ENCODE measurements at places on chromosomes 2 and 18.

DNA sequence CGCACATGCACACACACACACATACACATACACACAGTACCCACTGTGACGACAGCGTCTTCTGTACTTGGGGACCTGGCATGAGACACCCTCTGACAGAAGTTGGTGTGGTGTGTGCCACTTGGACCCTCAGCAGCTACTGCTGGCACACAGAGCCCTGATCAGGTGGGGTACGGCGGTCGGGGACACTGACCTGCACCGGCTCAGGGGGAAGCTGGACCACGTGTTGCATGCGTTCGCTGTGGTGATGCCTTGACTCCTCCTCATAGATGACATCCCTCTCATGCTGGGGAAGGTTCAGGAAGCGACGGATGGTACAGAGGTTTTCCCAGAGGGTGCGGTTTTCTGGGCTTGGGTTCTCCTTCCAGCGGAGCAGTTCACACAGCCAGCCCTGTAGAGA, 149.2 kb downstream of the SATB2 start:
- DNase-seq: no peak

- no peak for DNase-seq
These were observed 1.1 kb downstream of the ABCA12 start for GRCh38 chr2:215137329-215137686.

GRCh38 chr2:10990561-10991111, 78.9 kb downstream of the KCNF1 start:
- no peak for DNase-seq

DNA sequence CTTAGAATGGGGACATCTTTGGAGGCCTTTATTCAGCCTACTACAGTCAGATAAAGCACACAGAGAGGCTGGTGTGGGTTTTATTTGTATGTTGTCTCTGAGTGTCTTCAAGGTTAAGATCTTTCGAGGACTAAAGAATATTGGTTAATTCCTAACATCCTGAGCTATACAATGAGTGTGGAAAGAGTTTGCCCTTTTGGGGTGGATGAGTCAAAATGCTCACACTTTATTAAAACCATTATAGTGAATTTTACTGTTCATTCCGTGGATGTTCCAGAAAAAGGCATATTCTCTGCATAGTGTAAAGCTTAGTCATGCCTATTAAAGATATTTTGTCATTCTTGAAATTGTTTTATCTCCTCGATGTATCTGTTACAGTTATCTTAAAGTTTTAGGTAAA, 29.1 kb upstream of the SLC38A11 start:
- DNase-seq: no peak

GRCh38 chr2:234978466-234979203, 26.8 kb downstream of the SH3BP4 start:
- DNase-seq: no peak

DNA sequence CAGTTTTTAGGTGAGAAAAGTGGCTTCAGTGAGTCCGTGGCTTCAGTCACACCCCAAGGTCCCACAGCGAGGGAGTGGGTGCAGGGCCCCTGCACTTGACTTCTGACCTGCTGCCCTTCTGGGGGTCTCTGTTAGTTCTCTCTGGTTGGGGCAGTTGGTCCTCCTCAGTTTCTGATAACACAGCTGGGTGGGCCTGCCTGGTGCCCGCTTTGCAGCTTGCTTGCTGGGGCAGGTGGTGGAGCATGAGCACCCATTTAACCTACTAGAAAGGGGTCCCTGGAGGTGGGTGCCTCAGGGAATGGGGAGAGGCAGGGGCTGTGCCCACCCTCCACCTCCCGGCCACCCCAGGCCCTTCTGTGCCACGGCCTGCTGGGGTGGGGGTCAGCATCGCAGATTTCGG, 83.2 kb downstream of the ASB1 start:
- peak; percentile 57 for DNase-seq

DNA sequence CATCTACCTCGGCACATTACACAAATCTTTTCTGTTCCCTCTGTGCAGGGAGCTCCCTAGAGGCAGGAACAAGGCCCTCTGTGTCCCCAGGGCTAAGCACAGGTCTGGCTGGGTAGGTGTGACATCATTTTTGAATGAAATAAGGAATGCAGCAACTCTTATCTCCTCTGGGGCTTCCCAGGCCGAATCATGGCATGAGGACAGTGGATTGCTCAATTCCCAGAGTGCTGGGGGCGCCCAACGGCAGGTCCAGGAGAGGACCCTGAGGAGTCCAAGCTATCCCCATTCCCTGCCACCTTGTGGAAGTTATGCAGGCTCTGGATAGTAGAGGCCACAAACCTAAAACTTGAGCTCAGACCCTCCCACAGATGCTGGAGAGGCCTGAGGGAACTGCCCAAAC, 158.0 kb upstream of the RAB6C start:
- no peak for DNase-seq

GRCh38 chr2:191389288-191389687, 144.1 kb downstream of the MYO1B start:
- DNase-seq: no peak

GRCh38 chr2:195899226-195899625, 169.4 kb downstream of the DNAH7 start:
- DNase-seq: no peak

- DNase-seq: no peak
These were observed 532.2 kb downstream of the RIT2 start for GRCh38 chr18:42583283-42583731.

GRCh38 chr2:20592106-20593071, 58.5 kb downstream of the HS1BP3 start:
- DNase-seq: peak; percentile 56

DNA sequence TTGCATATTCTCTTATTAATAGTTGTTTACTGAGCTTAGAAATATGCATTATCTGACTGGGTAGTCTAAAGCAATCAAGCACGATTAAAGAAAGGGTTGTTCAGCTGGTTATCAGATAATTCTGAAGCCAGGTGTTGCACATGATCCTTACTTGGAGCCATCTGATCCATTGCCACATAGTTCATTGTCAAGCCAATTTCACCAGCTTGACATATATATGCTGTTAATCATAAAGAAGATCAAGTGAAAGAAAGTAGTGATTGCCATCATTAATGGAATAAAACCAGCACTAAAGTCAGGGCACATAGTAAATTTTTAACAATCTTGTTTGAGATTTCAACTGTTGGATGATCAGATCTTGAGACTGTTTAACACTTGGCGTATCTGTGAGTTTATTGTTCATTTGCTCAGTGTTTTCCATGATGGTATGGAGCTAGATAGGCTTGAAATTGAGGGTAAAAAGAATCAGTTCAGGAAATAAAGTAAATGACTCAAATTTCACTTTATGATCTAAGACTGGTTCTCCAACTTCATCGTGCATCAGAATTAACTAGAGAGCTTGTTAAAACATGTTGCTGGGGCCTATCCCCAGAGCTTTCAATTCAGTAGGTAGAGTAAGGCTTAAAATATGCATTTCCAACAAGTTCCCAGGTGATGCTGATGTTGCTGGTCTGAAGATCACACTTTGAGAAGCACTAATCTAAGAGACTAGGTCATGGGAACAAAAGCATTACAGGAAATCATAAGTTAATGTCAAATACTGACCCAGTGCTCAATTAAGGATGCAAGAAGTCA, 539.6 kb downstream of the SATB2 start:
- DNase-seq: no peak

DNA sequence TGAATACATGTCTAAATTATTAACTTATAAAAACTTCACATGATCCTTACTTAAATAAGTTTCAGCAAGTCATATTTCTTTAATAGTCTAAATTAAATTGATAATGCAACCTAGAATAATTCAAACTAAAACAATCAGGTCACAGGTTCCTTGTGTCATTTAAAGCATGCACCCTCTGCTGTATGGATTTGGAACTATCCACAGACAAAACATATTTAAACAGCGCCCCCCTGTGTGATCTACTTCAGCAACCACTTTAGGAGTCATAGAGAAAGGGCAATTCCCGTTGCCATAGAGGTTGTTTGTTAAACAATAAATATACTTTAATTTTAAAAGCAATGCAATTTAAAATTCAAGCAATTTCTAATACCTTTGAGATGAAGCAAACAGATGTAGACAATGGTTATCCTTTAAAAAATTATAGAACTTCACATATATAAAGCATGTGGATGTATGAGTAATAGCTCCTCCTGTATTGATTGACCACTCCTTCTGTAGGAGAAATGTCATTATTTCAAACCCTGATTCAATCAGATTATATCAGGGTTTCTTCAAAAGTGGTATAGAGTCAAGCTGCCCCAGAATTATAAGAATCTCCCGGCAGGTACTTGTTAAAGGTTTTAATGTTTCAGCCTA, 21.2 kb downstream of the GRB14 start:
- DNase-seq: no peak

- DNase-seq: no peak
These were observed 283.7 kb downstream of the SUCLG1 start for GRCh38 chr2:84175340-84175739.

DNA sequence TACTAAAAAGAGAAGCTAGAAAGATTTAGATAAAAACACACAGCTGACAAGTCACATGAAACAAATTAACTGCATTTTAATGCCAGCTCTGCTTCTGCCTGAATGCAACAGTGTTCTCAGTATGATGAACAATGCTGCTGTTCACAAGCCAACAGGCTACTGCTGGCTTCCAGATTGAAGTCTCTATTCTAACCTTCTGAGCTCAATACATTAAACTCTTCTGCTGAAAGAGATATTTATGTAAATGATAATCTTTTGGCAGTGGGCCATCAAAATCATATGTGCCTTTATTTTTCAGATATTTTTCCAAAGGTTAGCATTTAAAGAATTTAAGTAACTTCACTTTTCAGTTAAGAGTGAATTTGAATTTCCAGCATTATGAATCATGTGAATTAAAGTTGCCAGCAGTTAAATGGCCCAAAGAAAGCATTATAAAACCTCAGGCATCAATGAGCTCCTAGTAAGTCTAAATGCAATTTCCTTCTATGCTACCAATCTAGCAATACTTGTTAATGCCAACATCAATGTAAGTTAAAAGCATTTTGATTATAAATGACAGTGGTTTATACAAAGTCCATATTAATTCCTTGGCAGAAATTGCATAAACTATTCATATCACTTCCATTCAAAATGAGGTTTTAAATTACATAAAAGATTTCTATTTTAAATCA, 72.4 kb downstream of the ID2 start:
- no peak for DNase-seq

DNA sequence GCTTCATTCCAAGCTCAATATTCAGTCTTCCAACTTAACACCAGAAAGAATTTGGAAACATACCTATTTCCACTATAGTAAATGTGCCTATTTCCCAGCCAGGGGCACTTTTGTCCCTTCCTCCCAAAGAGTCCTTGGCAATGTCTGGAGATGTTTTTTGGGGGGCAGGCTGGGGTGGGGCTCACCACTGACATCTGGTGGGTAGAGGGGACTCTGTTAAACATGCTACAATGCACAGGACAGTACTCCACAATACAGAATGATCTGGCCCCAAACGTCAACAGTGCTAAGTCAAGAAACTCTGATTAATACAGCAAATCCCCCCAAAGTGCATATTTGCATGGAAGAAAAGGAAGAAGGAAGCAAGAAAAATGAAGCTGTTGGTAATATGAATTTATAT, 61.7 kb downstream of the SMIM21 start:
- DNase-seq: no peak

DNA sequence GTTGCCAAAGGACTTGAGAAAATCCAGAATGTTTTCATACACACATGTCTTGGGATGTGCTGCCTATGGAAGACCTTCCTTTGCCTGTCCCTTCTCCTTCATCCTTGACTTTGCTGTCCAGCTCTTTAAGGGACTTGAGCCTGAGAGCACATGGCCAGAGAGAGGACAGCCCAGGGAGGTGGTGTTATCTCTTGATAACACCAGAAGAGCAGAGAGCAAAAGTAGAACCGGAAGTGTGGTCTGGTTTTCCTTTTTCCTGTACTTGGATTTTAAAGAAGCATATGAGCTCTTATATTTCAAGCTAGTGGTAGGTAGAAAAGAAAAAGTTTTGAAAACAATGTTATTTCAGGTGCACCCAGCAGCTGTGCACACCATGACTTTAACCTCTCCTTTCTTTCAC, 94.1 kb upstream of the ZNF532 start:
- DNase-seq: peak; percentile 2

DNA sequence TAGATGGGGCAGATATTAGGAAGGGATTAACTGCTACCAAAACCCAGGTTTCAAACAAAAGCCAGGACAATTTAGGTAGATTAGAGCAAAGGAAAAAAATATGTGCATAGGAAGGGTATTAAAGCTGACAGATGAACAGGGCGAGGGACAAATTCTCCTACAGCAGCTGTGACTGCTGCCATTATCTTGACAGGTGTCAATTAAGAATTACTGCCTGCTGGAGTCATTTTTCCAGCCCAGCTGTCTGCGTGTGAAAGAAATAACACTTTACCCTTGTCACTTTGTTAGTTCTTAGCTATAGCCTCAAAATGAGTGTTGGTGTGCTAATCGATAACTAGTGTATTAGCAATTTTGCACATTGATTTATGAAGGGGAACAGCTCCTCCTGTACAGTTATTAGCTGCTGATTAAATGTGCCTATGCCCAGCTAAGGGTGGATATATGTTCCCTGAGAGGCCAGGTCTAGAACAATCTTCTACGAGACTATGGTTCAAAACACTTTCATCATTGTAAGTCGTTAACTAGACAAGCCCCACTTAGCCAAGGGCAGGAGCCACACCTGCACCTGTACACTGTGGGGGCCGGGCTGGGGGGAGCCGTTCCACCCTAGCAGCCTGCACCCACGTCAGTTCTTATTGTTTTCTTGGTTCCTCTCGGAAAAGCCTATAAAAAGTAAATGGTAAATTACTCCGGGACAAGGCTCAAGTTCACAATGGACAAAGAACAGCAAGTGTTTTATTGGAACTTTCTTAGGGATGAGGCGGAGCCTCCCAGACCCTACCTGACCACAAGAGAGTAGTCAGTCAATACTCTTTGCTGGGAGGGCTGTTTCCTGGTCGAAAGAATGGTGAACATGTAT, 7.7 kb downstream of the TSHZ1 start:
- no peak for DNase-seq

- no peak for DNase-seq
These were observed 37.9 kb upstream of the NARS1 start for GRCh38 chr18:57659460-57660102.

GRCh38 chr2:69943843-69944525, 17.4 kb downstream of the ASPRV1 start:
- DNase-seq: no peak

DNA sequence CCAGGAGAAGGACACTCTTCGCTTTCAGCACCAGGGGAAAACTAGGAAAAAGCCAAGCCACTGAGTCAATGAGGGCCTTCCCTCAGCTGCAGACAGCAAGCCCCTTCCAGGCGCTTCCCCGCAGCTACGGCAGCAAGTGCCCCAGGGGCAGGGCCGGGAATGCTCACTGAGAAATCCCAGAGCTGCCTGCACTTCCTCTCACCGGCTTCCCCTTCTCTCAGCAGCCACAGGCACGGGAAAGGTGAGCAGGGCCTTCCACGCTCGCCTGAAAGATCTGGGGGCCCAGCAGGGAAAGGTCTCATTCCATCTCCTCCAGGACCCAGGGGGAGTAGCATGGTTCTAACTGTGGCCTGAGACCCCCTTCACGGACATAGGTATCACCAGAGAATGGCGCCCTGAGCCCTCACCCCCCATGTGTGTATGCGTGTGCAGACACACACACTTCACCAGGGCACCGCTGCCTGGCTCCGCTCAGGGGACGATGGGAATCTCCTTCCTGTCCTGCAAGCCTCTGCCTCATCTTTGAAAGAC, 29.6 kb upstream of the FOSL2 start:
- no peak for DNase-seq
